ENCODE measurements at places on chromosomes 3 and 15.

GRCh38 chr3:134430174-134430573, 55.6 kb downstream of the ANAPC13 start:
- no peak for DNase-seq

DNA sequence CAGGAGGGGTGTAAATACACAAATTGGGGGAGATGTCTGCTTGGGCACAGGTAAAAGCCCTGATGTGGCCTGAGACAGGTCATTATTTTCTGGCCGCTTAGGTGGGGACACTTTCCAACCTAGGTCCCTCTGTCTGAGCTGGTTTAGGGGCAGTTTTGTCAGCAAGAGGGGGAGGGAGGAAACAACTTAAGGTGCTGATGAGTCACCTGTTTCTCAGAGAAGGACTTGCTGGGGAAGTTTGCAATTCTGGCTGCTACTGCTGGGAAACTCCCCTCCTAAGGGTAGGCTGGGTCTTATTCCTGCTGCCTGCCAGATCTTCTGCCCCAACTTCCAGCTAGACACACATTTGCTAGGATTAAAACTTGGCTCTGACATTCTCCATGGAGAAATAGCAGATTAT, 4.8 kb upstream of the RHOV start:
- DNase-seq = no peak

GRCh38 chr3:14216257-14217048, 37.8 kb downstream of the LSM3 start:
- no peak for DNase-seq

GRCh38 chr3:96678325-96678724, 136.1 kb upstream of the EPHA6 start:
- no peak for DNase-seq

- no peak for DNase-seq
These were observed 145.0 kb upstream of the TMCO5A start for GRCh38 chr15:37789397-37789786.

DNA sequence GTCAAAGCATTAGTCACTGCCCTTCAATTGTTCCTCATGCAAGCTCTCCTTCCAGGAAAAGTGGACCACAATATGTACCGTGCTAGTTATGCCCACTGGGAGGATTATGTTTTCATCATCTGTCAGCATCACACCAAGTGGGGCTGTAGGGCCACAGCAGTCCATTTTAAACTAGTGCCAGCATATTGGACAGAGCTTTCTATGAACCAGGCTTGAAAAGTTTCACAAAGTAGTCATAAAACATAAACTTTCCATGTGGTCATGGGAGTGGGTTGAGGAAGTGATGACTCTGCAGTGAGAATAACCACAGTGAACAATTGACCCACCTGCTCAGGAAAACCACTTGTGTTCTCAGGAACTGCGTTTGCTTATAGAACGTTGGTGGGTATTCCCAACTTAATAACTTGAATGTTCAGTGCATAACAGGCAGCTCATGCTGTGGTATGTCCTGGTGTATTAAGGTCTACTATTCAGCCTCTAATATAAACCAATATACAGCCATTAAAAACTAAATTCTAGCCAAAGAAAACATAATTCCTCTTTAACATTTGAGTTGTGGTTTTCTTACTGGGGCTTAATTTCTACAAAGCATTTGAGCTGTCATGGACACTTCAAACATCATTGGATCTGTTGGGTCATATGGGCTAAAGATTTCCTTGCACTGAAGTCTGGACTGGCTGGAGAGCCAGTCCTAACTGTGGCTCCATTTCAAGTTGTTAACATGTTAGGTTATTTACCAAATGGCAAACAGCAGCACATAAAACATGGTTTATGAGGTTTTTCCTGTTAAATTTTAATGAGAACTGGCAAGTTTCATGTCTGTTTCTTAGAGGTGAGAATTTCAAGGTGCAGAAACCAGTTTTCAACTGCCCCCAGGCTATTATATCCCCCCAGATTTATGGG, 274.1 kb downstream of the OTOL1 start:
- DNase-seq = no peak

- DNase-seq = no peak
These were observed 24.4 kb upstream of the ATP2B2 start for GRCh38 chr3:10529809-10530208.

DNA sequence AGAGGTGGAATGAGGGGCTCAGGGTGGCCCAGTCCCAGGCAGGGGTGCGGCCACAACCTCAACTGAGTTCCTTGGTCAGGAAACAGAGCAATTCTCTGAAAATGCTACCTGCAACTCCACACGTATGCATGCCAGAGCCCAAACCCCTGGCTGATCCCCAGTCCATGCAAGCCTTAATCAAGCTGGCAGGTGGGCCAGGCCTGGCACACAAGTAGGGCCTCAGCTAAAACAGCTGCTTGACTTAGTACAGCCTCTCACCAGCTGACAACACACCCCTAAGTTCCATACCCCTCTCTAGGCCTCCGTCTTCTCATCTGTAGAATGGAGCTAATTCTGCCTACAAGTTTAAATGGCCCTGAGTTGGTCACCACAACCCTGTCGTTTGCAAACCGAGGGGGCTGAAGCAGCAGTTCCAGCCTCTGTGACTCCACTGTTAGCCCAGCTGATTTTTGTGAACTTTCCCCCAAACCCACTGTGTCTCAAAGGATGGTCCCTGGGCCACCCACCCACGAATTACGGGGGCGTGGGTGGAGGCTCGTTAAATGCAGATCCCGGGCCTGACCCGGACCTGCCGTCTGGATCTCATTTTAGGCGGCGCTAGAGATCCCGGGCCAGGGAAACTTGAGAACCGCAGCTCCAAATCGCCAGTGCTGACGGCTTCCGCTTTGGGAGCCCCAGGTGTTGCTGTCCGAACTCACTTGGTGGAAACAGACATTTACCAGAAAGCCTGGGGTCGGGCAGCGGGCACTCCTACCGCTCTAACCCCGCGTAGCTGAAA, 927 bp downstream of the CHDH start:
- no peak for DNase-seq

GRCh38 chr3:139937674-139938279, 2.8 kb downstream of the CLSTN2 start:
- DNase-seq = peak; percentile 57

DNA sequence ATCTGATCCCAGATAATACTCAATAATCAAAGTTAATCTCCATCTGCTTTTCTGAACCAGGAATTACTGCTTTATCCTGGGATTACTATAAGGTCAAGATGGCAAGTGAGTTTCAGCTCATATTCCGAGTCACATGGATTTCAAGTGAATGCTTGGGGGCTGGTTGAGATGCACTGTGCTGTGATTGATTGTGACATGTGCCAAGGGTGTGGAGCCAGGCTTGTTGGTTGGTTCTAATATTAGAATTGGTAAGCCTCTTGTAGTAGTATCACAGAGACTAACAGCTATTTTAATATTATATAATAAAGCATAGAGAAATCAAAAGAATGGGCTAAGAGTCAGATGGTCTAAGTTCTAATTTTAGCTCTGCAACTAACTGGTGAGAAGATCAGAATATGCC, 74.2 kb upstream of the ICE2 start:
- DNase-seq = no peak

GRCh38 chr3:189304465-189305351, 132.9 kb downstream of the TPRG1 start:
- DNase-seq = peak; percentile 77

All from NCI-H2171 (cell line).